Liver (tissue), 10 donors: ENCODE measurements at places on chromosomes 7 and 10.
A peak's percentile ranks its signal among the peaks of the same experiment; 100 is the strongest.

GRCh38 chr7:28211006-28211405, 30.4 kb upstream of the JAZF1 start:
- DNase-seq = no peak

- no peak for DNase-seq
These were observed 137.9 kb downstream of the DIP2C start for GRCh38 chr10:551373-552252.

DNA sequence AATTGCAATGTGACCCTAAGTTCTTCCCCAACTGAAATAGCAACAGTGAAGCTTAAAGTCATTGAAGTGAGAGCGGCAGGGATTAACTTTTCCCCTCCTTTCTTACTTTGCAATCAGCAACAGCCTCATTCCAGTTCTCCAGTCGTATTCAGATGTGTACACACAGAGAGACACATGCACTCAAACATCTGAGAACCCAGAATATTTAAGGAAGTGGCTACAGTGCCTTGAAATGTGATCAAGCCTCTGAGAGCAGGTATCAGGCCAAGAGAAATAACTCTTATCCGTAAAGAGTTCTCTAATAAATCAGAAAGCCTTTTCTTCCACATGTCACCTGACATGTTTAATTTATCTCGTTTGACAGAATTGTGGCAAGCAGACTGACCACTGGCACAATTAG, 388.9 kb upstream of the NPVF start:
- no peak for DNase-seq

DNA sequence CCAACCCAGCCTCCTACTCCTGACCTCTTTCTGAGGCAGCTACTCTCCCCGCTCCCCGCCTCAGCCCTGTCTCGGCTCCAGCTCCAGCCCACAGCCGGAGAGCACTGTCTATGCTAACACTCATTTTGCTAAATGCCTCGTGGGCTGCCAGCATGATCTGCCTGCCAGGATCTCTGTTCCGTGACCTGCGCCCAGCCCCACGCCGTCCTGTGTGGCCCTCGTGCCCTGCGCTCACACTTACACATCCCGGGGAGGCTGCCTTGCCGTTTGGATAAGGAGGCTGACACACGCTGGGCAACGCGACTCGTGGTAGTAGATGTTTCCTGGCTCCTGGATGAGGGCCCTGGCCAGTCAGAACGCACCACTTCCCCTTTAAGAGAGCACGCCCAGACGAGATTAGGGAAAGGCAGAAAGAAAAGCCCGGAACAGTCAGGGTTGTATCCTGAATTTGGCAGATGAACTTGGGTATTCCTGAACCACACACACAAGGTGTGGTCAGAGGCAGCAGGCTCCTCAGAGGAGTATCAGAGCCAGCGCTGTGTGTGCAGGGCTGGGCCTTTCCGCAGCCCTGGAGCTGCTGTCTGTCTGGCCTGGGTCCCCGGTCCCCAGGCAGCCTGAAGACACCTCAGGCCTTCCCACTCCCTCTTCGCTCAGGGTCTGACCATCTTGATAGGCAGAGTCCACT, 97.7 kb upstream of the EFCAB10 start:
- no peak for DNase-seq

DNA sequence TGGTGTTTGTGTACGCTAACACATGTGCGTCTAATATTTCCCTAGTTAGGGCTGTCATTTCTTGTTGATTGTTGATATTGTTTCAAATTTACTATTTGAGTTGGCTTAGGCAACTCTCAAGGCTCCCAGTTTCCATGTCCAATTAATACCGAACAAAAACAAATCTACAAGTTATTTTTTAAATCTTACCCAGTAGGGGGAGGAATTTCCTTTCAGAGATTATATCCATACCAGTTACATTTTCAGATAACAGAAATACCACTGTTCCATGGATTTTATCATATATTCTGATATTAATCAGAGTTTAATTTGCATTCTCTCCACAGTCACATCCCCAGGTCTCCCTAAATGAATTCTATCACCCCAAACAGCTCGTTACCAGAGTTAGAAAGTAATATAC, 7.2 kb upstream of the AKR1B10 start:
- no peak for DNase-seq

DNA sequence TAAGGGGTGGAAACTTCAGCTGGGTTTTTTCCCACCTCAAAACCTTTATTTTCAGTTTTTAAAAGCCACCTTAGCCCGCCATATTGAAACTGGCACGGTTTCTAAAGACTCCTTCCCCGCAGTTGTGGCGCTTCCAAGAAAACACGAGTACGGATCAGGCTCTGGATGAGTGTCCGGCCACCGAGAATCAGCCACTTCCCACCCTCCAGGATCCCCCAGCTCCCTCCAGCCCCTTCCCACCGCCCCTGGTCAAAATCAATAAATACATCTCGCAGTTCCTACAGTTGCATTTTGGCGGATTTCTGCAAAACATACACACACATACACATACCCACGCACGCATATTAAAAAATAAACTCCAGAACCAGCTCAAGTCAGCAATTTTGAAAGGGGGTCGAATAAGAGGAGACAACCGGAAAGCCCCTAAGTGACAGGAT, 1.1 kb downstream of the SFMBT2 start:
- DNase-seq = no peak

GRCh38 chr10:67308912-67309311, 383.1 kb downstream of the LRRTM3 start:
- no peak for DNase-seq

- DNase-seq = no peak
These were observed 46.4 kb downstream of the KIAA1217 start for GRCh38 chr10:24255115-24255880.

- no peak for DNase-seq
These were observed 3.5 kb upstream of the BPGM start for GRCh38 chr7:134643131-134643530.

DNA sequence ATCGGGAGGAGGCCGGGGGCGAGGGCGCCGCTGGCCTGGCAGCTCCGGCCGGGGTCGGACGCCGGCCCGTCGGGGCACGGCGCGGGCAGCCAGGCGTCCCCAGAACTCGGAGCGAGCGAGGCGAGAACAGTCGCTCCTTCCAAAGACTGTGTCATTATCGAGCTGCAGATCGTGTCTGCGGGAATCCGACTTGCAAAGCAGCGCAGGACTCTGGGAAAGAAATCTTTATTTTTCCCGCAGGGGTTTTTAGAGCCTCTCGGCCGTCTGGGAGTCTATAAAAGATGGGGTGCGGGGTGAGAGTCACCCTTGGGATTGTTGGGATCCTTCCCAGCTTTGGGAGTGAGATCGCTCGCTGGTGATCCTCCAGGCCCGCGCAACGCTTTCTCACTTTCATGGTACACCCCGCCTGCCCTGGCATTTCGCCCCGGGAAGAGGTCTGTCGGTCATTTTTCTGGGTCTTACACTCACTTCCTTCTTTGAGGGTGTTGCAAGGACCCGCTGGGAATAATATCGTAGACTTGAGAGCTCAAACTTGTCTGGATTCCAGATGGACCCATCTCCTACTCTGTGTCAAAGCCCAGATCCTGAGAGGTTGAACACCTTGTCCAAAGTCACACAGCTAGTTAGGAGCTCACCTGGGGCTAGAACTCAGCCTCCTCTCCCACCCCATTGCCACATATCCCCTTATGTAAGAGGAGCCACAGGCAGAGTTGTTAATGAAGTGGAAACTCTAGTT, 1.0 kb downstream of the UBTD1 start:
- DNase-seq = peak; percentile 41

DNA sequence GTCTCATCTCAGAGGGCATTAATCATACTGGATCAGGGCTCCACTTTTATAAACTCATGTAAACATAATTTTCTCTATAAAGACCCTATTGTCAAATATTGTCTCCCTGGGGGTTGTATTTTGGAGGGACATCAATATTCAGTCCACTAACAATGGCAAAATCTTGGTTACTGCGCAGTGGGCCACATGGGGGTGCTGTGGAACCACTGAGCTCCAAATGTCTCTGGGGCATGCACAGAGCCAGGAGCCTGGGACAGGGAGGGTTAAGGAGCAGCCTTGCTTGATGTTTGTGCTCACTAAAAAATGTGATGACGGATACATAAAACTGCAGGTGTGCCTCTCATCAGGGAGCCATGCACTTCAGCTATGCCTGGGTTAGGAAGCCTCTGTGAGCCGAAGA, 62.1 kb upstream of the PRSS58 start:
- no peak for DNase-seq

- DNase-seq = no peak
These were observed 80.4 kb upstream of the GPR26 start for GRCh38 chr10:123585477-123586445.

DNA sequence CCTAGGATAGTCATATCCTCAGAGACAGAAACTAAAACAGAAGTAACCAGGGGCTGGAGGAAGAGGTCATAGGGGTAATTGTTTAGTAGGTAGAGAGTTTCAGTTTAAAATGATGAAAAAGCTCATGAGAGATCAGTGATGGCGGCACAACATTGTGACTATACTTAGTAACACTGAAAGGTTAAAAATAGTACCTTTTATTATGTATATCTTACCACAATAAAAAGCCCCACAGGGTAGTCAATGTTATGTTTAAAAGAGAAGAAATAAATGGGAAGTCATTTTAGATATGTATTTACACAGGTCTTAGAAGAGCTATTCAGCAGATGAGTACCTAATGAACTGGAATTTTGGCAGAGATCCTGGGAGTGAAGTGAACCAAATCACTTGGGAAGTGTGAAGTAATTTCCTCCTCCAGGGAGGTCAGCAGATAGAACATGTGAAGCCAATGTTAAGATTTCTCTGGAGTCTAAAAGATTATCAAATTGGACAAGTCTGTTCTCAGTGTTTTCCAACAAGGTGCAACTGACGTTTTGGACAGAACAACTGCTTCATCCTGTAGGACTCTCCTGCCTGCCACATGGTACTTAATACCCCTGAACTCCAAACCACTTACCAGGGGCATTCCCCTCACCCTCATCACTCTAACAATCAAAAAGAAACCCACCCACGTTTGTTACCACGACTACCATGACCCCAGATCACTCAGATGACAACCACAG, 6.4 kb downstream of the CDCA7L start:
- no peak for DNase-seq

GRCh38 chr7:2624293-2624886, 7.4 kb upstream of the TTYH3 start:
- DNase-seq = no peak

DNA sequence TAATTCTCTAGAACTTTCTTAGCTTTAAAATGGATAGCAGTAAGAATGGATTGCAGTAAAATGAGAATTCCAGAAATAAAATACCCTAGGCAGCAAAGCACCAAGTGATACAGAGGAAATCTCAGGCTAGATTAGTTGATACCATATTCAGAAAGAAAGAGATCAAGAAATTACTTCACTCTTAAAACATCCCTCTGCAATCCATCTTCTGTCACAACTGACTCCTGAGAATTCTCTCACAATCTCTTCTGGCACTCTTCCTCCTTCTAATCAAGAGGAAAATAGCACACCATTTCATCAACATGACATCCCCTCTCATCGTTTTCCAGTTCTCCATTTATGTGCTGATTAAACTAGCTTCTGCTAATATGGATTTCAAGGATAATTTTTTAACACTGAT, 42.2 kb upstream of the LAMB1 start:
- no peak for DNase-seq

DNA sequence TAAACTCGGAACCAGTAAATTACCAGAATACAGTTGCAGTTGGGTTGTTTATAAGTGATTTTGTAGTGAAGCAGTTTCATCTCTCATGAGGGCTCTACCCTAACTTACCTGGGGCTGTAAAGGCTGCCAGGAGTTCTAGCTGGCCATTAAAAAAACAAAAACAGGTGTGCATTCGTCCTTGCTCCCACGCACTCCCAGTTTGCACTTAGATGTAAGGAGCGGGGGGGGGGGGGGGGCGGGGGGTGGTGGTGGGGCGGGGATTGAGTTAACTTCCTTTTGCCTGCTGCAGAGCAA, 2.3 kb upstream of the PFKFB3 start:
- DNase-seq = no peak

DNA sequence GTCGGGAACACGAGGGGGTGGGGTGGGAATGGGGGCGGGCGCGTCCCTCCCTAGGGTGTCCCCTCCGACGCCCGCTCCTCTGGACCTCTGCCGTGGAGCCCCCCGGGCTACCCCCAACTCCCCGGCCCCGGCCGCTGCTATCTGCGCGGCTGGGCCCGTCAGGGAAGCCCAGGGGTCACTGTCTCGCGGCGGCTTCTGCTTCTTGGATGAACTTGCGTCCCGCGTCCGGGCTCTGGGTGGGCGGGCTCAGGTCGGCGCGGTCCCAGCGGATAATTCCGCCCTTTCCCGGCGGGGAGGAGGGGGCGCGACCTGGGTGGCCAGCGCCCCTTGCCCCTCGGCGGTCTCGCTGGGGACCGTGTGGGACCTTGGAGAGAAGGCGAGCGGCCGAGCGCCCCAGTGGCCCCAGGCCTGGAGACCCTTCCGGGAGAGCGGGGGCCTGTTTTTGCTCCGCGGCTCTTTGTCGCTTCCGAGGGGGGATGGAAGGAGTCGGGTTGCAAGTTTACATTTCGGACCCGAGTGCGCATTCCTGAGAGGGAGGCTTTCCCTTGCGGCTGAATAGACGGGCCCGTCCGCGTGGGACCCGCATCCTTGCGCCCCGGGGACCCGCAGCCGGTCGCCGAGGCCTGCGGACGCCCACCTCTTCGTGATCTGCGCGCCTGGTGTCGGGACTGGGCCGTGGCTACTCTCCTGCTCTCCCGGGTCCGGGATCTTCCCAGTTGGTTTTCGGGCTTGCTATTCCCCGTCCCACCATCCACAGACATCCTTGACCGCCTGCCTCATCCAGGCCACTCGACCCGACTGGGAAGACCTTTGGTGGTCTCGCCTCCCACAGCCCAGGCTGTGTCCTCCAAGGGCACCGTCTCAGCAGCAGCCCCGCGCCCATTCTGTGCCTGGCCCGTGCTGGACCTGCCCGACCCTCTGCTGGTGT, 812 bp downstream of the DOCK1 start:
- DNase-seq = peak; percentile 39

- DNase-seq = no peak
These were observed 533.7 kb upstream of the IGFBP3 start for GRCh38 chr7:46454816-46455215.

- DNase-seq = no peak
These were observed 651.6 kb upstream of the IGFBP3 start for GRCh38 chr7:46572691-46573090.

DNA sequence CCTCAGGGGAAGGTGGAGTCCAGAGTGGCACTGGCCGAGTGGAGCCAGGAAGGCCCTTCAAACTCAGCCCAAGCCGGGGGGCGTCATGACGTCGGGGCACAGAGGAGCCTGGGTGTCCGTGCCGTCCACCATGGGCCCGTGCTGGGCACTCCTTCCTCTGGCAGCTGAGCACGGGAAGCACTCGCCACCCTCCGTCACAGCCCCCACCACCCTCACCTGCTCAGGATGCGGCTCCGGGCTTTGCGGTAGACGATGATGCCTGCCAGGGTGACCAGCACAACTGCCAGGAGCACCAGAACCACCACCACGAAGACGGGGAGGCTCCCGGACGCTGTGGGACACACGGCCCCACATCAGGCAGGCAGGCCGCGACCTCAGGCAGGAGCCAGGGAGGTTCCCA, 8.1 kb downstream of the ADAM8 start:
- no peak for DNase-seq

- no peak for DNase-seq
These were observed at the start of gene RET for GRCh38 chr10:43076876-43077420. Gene RET, plus strand, starts transcription at chr10:43077069. Its CDS starts 190 bp downstream, at chr10:43077259.

GRCh38 chr10:78706726-78707540, 361.8 kb upstream of the ZMIZ1 start:
- no peak for DNase-seq
